Activated naive CD4-positive, alpha-beta T cell treated with Interleukin-2 at 50 U/mL for 16 hours (primary cell): ENCODE measurements at places on chromosomes 5 and 9.

DNA sequence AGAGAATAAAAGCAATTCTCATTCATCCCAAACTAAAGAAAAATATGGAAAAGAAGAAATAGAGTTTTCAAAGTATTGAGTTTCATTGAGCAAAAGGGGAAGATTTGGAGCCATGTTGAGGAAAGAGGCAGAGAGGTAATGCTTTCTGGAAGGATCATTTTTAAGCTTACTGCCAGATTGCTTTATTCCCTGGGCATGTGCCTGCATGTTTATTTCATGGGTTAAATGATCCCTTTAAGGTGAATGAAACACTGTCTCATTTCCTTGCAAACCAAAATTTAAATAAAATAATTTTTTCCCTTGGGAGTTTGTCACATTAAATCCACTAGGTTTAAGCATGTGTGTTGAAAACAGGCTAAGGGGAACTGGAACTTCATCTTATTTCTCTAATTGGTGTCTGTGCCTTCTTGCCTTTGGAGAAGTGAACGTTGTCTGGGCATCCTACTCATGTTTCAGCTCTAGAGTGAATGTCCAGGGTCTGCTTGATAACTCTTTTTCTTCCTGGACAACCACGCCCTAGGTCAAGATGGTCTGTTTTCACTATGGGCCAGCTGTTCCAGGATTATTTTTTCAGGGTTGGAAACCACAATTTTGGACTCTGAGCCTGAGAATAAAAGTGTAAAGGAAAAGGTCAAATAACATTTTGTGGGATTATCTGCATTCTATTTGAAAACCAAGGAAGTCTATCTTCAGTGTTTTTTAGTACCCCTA is 114.1 kb upstream of the ELL2 start:
- DNase-seq, result no peak

GRCh38 chr9:131410044-131410491 is 16.2 kb downstream of the PRRC2B start:
- DNase-seq, result peak; percentile 32

GRCh38 chr5:59661954-59662615 is 231.4 kb downstream of the PDE4D start:
- no peak for DNase-seq

DNA sequence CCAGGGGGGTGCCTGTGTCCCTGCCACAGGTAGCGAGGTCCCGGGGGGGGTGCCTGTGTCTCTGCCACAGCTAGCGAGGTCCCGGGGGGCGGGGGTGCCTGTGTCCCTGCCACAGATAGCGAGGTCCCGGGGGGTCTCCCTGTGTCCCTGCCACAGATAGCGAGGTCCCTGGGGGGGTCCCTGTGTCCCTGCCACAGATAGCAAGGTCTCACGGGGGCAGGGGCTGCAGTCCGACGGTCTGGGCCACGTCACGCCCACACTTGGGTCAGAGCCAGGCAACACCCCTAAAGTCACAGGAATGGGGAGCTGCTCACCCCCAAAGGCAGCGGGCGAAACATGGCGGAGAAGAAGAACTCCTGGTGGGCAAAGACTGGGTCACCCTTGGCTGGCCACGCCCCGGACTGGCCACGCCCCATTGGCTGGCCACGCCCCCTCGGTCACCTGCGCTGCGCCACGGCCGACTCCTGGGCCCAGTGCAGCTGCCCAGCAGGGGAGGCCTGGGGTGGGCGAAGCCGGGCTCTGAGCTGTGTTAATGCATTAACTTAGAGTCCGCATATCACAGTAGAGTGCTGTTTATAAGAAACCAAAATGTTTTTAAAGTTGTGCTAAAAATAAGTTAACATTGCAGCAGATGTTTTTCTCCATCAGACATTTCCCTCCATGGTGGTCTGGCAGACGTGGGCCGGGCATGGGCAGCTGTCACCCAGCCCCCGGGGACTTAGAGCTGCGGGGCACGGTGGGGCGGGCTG is 7.0 kb downstream of the NOXA1 start:
- no peak for DNase-seq
